Immature natural killer cell (primary cell): ENCODE measurements at places on chromosomes 3 and 15. TPM values are rescaled to one million over a fixed set of nuclear protein-coding genes. Genes with fewer than 3 reads are reported as not detected.

Gene TUSC7
- polyA plus RNA-seq, result not detected

Gene CPEB1
- polyA plus RNA-seq, result not detected

Gene RARRES1
- not detected for polyA plus RNA-seq

DNA sequence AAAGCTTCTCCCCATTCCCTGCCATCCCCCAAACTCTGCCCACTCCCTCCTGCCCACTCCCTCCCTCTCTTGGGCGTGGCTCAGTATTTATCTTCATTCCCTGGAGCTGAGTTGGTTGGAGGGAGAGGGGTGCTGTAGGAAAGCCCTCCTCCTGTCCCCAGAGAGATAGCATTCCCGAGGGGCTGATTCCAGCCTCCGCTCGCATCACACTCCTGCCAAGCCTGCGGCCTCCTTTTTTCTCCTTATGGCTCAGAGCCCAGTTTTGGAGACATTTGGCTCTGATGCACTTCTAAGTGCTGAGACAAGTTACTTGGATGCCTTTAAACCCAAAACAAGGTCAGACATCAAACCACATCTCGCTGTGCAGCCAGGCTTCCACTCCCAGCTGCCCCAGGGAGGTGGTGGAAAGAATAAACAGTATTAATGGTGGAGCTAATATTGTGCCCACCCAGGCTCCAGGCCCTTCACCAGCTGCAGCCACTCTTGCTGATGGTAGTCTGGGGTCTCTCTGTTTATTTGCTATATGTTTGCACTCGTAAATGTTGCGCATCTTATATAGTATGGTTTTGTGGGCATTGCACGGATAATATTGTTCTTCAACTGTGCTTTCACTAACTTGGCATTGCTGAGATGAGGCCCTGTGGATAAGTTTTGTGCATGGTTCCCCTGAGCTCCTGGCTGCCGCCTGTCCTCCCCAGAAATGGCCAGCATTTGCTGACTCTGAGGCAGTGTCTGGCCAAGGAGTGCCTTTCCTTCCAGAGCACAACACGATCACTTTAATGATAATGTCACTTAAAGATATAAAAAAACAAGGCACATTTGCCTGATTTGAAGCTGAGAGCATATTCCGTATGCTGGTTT is 157.2 kb downstream of the LRRC28 start:
- H3K27ac ChIP-seq, result no peak overlapping the region
- H3K4me3 ChIP-seq, result no peak overlapping the region
- H3K36me3 ChIP-seq, result no peaks in the 10 kb centered on the region
- no peaks in the 10 kb centered on the region for H3K4me1 ChIP-seq

- peak overlapping the region; percentile 71 for H3K4me3 ChIP-seq
- H3K27ac ChIP-seq, result peak overlapping the region; percentile 95
- peaks cover 80% of the 10 kb centered on the region for H3K4me1 ChIP-seq
- peaks cover 29% of the 10 kb centered on the region for H3K36me3 ChIP-seq
Observed at GRCh38 chr3:142275856-142276255, 50.5 kb upstream of the GK5 start.

DNA sequence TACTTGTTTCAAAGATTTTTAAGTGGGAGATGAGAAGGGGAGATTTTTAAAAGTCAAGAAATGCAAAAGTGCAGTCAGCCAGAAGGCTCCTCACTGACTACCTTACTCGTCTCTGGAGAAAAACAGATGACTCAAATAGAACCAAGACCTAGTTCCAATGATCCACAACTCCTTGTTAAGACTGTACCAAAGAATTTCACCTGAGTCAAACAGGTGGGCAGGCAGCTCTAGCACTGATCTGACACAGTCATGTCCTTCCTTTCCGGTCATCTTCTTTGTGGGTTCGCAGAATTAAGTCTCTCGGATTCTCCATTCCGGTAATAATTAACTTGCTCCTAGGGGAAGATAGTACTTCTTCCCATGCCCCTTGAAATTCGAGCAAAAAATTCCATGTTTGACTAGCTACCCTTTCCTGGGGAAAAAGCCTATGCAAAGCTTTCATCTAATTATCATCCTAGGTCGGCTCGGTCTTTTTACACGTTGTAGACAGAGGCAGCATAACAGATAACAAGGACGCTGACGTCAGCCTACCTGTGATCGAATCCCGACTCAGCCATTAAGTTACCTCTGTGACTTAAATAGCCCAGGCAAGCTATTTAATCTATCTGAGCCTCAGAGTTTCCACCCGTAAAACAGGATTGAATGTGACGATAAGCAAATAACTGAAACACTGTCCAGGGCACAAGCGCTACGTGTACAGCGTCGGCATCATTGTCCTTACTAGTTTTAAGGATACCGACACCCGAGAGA is 758 bp downstream of the SELENOK start:
- peak overlapping the region; percentile 96 for H3K27ac ChIP-seq
- H3K4me3 ChIP-seq, result peak overlapping the region; percentile 98
- peak; percentile 48 for DNase-seq
- H3K27me3 ChIP-seq, result peaks cover 15% of the 10 kb centered on the region
- H3K36me3 ChIP-seq, result peaks cover 3% of the 10 kb centered on the region
